ENCODE measurements at places on chromosomes 2 and 18.

DNA sequence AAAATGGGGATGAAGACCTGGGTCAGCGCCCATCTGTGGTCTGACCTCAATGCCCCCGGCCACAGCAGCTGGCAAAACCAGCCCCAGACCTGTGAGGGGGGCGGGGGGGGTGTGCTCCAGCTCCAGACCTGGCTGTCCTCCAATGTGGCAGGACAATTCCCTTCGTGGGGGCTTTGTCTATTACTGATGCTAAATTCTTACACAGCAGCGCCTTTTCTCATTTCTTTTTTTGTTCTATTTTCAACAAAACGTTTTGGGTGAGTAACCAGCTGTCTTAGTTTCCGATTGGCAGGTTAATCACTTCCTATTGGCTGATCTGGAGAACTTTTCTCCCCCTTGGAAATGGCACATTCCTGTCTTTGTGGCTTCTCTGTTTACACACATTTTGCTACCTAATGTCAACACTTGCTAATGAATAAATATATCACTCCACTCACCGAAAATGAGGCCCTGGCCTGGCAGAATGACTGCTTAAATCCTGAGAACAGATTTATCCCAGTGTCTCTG is 4.4 kb downstream of the SMAD7 start:
- no peak for DNase-seq

DNA sequence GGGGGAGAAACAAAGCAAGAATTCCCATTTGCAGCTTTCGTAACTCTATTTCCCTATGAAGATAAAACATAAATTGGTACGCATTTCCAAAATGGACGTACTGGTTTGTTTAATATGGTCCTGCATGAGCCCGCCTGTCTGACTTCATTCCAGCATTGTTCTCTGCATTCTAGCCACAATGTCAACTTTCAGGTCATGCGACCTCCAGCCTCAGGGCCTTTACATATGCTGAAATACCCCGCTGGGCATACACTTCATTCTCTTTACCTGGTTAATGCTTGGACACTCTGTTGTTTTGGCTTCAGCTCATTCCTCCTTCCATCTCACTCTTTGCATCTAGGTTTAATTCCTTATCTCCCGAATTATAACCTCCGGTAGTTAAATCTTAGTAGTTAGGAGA is 103.7 kb upstream of the DNMT3A start:
- DNase-seq, result no peak

- no peak for DNase-seq
Observed at GRCh38 chr2:202764991-202765390, 106.6 kb downstream of the ICA1L start.

- no peak for DNase-seq
Observed at GRCh38 chr2:188693111-188693510, 281.1 kb upstream of the COL3A1 start.

GRCh38 chr2:70767699-70768589 is at the start of gene ADD2:
ADD2 (minus strand) TSS chr2:70768200; CDS start chr2:70706408, 61,792 bp downstream.
- no peak for DNase-seq

GRCh38 chr2:179184610-179185009 is 80.0 kb downstream of the SESTD1 start:
- DNase-seq, result no peak

- no peak for DNase-seq
Observed at GRCh38 chr2:47083886-47084687, 71.0 kb downstream of the STPG4 start.

DNA sequence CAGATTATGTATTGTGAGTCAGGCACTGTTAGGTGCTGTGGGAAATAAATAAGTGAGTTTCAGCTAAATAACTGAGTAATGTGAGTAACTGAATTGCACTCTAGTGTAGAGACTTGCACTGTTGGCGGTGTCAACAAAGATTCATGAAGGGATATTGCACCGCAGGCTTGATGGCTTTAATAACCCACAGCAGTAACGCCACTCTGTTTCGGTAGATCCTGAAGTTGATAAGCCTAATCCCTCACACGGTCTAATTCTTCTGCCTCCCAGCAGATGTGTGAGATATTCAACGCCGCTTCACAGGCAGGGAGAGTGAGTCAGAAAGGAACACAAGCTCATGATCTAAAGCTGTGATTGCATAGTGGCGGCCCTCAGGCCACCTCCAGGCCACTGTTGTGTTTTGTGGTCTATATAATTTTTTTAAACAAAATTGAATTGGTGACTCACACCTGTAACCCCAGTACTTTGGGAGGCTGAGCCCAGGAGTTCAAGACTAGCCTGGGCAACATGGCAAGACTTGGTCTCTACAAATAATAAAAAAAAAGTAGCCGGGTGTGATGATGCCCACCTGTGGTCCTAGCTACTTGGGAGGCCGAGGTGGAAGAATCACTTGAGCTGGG is 94.3 kb downstream of the LIPG start:
- DNase-seq, result no peak

DNA sequence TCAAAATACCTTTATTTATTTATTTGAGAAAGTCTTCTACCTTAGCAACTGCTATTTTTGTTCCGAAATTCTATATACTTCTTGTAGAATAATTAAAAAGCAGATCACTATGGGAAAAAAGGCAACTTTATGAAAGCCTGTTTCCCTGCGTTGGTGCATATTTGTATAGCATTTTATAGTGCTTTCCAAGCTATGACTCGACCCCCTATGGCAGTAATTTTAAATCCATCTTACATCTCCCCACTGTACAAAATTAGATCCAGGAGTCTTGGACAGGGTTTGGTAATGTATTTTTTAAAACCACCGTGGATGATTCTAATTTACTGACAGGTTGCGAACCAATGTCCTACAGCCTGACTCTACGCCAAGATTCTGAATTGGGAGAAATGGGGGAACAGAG is 10.1 kb downstream of the TANK start:
- no peak for DNase-seq

DNA sequence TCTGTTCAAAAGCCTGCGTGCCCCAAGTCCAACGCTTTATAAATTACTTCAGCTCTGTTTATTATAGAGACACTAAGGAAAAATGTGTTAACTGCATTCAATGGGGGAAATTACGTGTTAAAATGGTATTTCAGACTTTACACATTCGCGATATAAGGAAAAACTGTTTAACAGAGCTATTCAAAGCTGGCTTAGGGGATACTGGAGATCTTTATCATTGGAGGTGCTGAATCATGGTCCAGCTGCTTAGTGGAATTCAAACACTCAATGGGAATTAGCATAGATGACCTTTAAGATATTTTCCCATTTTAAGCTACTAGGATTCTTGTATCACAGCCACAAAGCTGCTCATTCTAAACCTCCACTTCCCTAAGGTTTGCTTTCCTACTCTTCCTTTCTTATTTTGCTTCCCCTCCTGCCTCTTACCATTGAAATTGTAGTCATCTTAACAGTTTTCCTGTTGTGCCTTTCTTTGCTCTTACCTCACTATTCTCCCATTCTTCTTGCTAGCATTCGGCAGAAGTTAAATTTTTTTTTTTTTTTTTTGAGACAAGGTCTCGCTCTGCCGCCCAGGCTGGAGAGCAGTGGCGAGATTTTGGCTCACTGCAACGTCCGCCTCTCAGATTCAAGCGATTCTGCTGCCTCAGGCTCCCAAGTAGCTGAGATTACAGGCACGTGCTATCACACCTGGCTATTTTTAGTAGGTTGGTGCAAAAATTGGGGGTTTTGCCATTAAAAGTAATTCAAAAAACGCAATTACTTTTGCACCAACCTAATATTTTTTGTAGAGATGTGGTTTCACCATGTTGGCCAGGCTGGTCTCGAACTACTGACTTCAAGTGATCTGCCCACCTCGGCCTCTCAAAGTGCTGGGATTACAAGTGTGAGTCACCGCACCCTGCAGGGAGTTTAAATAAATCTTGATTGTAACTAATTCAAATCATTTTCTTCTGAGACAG is 6.5 kb downstream of the SULT6B1 start:
- no peak for DNase-seq

- no peak for DNase-seq
Observed at GRCh38 chr2:216855079-216855478, 4.8 kb downstream of the TNP1 start.

- peak; percentile 35 for DNase-seq
Observed at GRCh38 chr2:217899231-217900009, 103.4 kb downstream of the TNS1 start.

DNA sequence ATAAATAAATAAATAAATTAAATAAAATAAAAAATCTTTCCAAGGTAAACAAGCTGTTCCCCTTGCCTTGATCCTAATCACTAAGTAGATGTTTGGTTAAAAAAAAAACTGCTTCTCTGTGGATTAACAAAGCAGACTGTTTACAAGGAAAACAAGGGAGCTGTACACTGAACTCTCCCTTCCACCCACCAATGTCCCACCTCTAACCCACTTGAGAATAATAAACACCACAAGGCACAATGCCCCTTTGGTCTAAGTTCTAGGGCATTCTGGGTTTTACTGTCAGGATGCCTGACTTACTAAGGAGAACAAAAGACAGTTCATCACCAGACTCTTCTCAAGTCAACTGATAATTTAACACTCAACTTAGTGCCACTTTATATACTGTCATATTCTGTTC is 83.5 kb downstream of the NCKAP1 start:
- no peak for DNase-seq

DNA sequence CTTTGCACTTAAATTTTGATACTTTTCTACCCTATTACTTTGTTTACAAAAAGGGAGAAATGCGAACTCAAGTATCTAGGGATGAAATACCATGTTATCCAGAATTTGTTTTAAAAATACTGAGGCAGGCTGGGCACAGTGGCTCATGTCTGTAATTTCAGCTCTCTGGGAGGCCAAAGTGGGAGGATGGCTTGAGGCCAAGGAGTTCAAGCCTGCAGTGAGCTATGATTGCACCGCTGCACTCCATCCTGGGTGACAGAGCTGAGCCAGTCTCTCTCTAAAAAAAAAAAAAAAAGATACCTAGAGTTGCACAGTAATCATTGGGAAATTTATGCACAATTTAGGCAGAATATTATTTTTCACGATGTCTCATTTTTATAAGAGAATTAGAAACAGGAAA is 12.4 kb upstream of the VAPA start:
- DNase-seq, result no peak

DNA sequence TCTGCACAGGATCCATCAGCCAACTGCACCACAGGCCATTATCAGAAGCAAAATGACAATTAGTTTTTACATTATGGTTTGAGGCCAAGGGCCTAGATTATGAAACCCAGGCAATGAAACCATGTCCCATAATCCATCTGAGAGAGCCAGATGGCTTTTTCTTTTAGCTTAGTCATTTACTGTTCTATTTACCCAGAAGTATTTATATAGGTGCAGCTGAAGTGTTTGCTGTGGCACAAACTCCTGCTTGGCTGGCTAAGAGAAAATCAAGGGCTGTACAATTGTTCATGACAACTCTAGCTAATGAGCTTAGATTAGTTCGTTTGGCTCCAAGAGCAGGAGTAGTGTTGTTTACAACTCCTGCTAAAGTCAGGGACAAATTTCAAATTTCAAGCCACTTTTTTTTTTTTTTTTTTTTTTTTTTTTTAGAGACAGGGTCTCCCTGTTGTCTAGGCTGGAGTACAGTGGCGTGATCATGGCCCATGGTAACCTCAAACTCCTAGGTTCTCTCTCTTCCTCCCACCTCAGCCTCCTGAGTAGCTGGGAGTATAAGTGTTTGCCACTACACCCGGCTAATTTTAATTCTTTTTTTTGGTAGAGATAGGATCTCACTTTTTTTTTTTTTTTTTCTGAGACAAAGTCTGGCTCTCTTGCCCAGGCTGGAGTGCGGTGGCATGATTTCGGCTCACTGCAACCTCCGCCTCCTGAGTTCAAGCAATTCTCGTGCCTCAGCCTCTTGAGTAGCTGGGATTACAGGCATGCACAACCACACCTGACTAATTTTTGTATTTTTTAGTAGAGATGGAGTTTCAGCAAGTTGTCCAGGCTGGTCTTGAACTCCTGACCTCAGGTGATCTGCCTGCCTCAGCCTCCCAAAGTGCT is 18.4 kb upstream of the REV1 start:
- peak; percentile 67 for DNase-seq

DNA sequence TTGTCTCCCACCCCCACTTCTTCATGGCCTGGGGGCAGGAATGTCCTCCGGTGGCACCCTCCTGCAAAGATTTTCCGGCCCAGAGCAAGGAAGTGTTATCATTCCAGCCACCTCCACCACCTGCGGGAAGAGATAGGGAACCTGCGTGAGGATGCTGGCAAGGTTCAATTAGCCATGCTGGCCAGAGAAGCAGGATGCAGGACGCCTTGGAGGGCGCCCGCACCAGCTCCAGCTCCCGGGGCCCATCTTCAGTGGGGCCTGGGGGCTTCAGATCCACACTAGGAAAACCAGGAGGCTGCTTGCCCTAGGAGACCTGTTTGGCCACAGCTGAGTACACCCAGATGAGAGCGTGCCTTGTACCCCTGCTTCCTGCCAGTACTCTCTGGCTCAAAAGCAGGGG is 113.7 kb downstream of the CLIP4 start:
- DNase-seq, result no peak

- DNase-seq, result peak; percentile 43
Observed at GRCh38 chr2:83531206-83531826, 927.8 kb downstream of the SUCLG1 start.

GRCh38 chr18:79819968-79820351 is 22.2 kb downstream of the KCNG2 start:
- DNase-seq, result peak; percentile 25

DNA sequence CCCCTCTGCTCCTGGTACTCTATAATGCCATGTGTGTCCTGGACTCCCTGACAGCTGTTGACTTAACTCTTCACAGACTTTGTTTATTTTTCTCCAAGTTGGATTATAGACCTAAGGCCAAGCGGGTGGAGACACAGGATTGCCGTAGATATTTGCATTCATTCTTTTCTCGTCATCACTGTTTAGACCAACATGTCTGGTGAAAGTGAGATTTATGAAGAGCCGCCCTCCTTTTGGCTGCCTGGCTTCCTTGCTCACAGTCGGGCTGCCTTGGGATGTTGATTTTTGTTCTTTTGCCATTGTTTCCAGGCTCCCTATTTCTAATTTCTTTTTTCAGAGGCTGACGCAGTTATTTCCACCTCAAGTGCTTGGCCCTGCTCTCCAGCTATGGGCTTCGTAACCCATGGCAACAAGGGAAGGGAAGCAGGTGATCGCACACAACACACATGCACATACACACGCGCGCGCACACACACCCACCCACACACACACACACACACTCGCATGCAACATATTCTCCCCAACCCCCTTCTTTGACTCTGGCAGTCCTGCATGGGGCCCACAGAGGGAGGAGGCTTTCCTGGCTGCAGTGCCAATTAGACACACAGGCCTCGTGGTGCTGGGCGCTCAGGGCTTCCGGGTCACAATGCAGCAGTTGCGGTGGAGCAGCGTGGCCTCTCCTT is 296.5 kb downstream of the MTX2 start:
- peak; percentile 82 for DNase-seq

DNA sequence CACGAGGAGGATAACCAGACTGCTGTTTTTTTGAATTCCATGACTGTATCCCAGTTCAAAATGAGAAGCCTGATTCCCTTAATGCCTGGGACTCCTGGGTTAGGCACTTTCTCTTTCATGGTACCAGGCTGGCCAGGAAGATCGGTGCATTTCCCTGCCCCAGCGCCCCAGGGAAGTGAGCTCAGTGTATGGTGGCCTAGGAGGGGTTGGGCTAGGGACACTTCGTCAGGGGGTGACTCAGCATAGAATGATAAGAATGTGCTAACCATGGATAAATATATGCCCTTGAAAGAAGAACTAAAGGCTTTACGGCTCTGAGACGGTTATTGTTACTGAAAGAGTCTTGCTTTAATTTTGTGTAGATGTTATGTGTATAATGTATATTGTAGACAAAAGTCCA is 27.5 kb upstream of the FAM237A start:
- no peak for DNase-seq

GRCh38 chr2:137865954-137866540 is 98.2 kb upstream of the HNMT start:
- DNase-seq, result peak; percentile 81
